ENCODE measurements at places on chromosomes 2 and 18. TPM values are rescaled to one million over a fixed set of nuclear protein-coding genes. Genes with fewer than 3 reads are reported as not detected.

DNA sequence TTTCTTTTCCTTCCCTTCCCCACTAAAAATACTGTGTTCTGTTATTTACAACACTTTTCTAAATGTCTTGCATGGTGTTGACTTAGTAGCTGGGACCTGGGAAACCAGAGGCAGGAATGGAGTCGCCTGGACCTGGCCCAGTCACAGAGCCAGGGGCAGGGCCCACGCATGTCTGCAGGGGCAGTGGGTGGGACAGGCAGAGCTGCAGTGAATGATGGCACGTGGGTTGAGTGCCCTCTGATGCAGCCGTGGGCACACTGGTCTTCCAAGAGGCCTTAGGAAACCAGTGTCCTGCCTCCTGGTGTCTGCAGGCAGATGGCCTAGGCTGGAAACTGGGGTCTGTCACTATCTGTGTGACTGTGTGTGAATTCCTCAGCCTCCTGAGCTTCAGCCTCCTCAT lies 46.8 kb downstream of the ARHGEF4 start:
- DNase-seq: no peak

GRCh38 chr2:161578998-161579397 lies 45.2 kb upstream of the SLC4A10 start:
- DNase-seq: no peak

- DNase-seq: peak; percentile 98
Measured at GRCh38 chr18:9743200-9744016, 35.3 kb downstream of the RAB31 start.

DNA sequence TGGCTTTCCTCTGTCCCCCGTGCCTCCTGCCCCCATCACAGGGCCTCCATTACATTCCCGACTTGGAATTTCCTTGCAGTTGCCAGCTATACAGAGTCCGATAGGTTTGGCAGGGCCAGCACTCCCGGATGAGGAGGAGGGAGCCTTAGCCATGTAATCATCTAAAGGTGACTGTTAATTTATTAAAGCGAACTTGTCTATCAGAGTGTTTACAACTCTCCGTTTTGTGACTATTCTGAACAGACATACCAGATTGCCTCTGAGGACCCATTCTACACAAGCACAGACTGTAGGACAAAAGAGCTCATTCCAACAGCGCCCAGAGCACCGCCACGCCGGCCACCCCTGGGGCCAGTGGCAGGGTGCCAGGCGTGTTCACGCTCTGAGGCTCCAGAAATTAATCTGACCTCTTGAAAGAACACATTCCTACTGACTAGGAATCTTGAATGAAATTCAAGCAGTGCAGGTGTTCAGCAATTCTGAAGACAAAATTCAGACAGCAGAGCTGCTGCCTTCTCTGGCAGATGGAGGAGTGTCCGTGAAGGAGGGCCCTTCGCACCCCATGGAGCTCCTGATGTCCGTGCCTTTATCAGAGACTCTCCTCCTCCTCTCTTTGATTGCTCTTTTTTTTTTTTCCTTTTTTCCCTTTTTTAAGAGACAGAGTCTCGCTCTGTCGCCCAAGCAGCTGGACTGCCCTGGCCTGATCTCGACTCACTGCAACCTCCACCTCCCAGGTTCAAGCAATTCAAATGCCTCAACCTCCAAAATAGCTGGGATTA lies 58.1 kb upstream of the RALBP1 start:
- peak; percentile 42 for DNase-seq

DNA sequence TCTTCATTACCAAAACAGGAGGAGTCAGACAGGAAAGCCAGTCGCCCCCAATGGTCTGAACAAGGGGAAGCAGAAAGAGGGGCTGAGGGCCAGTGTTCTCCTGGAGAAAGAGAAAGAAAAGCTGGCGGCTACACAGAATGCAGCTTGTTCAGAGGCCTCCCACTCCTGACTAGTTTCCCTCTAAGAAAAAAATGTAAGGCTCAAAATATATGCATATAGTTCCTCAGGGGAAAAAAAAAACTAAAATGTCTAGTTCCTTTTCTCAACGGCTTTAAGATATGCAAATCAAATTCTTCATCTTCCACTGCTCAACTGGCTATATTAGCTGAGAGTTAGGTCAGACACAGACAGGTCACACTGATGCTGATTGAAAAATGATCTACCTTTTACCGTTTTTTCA lies 18.6 kb downstream of the MBOAT2 start:
- no peak for DNase-seq

DNA sequence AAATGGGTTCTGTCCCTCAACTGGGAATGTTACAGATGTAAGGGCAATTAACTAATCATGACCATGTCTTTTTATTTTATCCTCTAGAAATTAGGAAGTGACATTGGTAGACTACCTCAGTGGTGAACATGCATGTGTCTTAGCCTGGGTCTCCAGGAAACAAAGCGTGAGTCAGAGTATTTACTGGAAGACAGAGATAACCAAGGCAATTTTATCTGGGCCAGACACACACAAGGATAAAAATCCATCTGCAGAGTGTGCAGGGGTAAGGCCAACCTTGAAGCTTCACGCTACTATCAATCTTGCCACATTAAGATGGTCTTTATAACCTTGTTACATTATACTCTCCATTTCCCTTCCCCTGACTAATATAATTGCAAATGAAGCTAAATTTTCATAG lies 487.5 kb downstream of the SUCLG1 start:
- DNase-seq: no peak

- DNase-seq: no peak
Measured at GRCh38 chr2:107785756-107786155, 40.9 kb upstream of the RGPD4 start.

DNA sequence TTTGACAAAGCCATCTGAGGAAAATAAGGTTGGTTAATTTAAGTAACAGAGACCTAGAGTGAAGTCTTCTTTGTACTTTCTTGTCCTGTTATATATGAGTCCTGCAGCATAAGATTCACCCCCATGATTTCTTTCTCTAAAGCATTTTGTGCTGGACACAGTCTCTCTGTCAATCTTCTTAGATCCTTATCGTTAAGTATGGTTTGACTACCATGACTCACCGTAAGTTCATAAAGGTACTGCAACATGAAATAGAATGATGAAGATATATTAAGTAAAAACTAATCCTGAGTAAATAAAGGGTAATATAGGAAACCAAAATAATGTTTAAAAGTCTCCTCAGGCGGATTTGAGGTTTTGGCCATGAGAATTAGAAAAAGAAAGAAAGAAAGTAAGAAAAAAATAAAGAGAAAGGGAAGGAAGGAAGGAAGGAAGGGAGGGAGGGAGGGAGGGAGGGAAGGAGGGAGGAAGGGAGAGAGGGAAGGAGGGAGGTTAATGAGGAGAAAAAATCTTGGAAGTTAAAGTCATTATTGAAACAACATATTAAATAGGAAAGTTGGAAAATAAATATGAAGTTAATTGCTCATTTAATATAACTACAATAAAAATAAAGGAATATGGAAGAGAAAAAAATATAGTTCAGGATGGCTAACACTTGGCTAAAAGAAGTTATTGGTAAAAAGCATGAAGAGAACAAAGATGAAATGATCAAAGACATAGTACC lies 980.3 kb upstream of the CDH2 start:
- DNase-seq: no peak

DNA sequence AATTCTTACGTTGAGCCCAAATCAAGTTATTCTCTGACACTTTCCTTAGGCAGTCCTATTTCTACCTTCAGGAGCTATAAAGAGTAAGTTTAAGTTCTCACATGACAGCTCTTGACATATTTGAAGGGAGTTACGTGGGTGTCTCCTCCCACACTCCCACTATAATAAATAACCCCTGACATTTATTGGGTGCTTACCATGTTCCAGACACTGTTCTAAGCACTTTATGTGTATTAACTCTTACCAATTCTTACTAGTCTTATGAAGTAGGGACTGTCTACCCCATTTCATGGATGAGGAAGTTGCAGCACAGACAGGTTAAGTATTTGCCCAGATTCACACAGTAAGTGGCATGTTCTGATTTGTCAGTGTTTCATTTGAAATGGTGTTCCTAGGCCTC lies 17.9 kb downstream of the PLCL1 start:
- DNase-seq: no peak

DNA sequence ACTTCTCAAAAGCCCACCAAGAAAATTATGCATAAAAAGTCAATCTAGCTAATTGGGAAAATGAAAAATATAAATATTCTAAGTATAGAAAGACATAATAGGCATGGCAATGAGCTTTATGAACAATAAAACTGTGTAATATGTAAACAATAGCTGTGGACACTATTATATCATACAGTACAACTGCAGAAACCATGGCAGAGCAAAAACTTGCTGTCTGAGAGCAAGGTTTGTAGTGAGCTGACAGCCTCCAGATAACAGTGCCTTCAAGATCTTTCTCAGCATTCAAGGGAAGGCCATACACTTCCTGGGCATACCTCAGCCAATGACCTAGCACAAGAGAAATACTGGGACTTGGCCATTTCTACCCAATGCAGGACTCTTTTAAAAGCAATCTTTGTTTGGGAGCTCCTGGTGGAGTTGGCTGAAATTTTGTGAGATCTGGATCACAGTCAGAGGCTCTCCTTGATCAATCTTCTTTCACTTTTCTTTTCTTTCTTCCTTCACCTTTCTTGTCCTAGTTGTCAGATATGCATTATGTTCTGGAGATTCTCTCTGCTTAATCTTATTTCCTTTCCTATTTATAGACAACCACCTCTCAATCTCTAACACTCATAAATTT lies 427.2 kb upstream of the UBE2E3 start:
- no peak for DNase-seq

GRCh38 chr2:8870441-8870840 lies 33.0 kb upstream of the KIDINS220 start:
- no peak for DNase-seq

DNA sequence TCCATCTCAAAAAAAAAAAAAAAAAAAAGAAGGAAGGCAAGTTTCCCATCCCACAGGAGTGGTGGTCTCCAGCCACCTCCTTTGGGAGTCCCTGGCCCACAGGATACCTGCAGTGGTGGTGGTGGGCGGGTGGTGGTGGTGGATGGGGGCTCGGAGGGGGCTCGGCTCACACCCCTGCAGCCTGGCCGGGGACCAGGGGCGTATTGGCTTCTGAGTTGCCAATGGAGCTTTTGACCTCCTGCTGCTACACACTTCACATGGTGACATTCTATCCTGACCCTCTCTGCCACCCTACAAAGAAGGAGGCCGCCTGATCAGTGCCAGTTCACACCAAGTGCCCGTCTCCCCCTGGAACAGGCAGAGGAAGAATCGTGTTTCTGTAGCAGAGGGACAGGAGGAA lies 119.6 kb downstream of the NFATC1 start:
- no peak for DNase-seq

GRCh38 chr2:102278720-102279390 lies 32.5 kb upstream of the IL1RL1 start:
- DNase-seq: peak; percentile 39

GRCh38 chr18:8029061-8029460 lies 461.9 kb downstream of the PTPRM start:
- DNase-seq: no peak

DNA sequence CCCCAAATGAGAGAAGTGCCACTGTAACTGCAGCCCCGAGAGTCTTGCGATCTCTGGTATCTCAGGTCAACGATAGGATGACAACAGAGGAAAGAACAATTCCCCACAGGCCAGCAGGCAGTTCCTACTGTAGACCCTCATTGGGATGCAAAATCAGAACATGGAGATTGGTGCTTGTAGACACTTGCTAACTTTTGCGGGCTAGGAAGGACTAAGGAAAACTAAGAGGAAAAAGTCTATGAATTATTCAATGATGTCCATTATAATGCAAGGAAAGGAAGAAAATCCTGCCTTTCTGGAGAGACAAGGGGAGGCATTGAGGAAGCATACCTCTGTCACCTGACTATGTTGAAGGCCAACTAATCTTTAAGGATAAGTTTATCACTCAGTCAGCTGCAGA lies 51.9 kb upstream of the CWC22 start:
- no peak for DNase-seq

CYP1B1 gene
- 3.4 TPM for total RNA-seq

DPP4 gene
- 27.7 TPM for total RNA-seq

RANBP2 gene
- total RNA-seq: 65.9 TPM

PTPRM gene
- total RNA-seq: 28.1 TPM

GALNT5 gene
- 70.6 TPM for total RNA-seq

PSMA8 gene
- not detected for total RNA-seq

KIAA2012 gene
- not detected for total RNA-seq

IL36G gene
- not detected for total RNA-seq

ZAP70 gene
- total RNA-seq: not detected
